ENCODE measurements at places on chromosomes 3 and 15. TPM values are rescaled to one million over a fixed set of nuclear protein-coding genes. Genes with fewer than 3 reads are reported as not detected.
A peak's percentile ranks its signal among the peaks of the same experiment; 100 is the strongest.

SENP7 gene
- total RNA-seq, result 28.7 TPM

FAM107A gene
- total RNA-seq, result 180 TPM

NECTIN3 gene
- 21.2 TPM for total RNA-seq

GRCh38 chr3:45185052-45185451, 38.9 kb upstream of the CDCP1 start:
- no peaks in the 10 kb centered on the region for H3K4me1 ChIP-seq
- DNase-seq, result no peak
- H3K27ac ChIP-seq, result no peak overlapping the region
- H3K27me3 ChIP-seq, result no peaks in the 10 kb centered on the region
- H3K36me3 ChIP-seq, result no peaks in the 10 kb centered on the region
- no peak overlapping the region for H3K4me3 ChIP-seq

- peaks cover 1% of the 10 kb centered on the region for H3K36me3 ChIP-seq
- DNase-seq, result no peak
- no peak overlapping the region for H3K27ac ChIP-seq
- no peak overlapping the region for H3K4me3 ChIP-seq
- no peaks in the 10 kb centered on the region for H3K4me1 ChIP-seq
These were observed 7.3 kb downstream of the AMIGO3 start for GRCh38 chr3:49712166-49712565.

- no peaks in the 10 kb centered on the region for H3K27me3 ChIP-seq
- no peak overlapping the region for H3K27ac ChIP-seq
- H3K4me1 ChIP-seq, result no peaks in the 10 kb centered on the region
- H3K36me3 ChIP-seq, result no peaks in the 10 kb centered on the region
- peak; percentile 15 for DNase-seq
These were observed 233.2 kb downstream of the OCA2 start for GRCh38 chr15:27865926-27866325.

DNA sequence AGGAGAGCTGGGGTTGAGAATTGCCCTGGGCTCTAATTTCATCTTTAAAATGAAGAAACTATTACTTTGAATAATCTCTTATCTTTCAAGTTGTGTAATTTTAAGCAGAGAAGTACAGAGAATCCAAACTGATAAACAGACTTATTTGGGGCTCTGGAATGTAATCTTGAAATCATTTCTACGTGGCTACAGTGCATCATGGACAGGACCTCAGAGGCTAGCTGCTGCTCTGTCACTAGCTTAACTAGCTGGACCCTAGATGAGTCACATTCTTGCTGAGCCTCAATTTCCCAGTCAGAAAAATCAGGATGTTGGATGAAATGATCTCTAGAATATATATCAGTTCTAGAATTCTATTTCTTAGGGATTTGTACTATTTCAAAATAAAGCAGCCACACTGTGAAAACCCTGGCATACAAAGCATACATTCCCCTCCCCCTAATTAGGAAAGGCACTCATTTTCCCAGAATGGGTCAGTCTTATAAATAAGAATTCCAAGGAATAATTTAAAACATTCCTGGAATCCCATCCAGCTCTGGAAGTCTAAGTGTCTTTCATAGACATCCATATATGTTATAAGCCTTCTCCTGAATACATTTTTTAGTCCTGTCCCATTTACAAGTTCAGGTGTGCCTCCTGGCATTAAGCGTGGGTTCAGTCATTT, 47.2 kb downstream of the RASGRP1 start:
- H3K36me3 ChIP-seq, result no peaks in the 10 kb centered on the region
- H3K4me1 ChIP-seq, result no peaks in the 10 kb centered on the region
- H3K27ac ChIP-seq, result no peak overlapping the region
- no peak overlapping the region for H3K4me3 ChIP-seq
- H3K27me3 ChIP-seq, result no peaks in the 10 kb centered on the region

GPR62 gene
- total RNA-seq, result 0.09 TPM

GRCh38 chr3:165217739-165218138, 21.6 kb upstream of the SLITRK3 start:
- H3K27ac ChIP-seq, result no peak overlapping the region
- no peaks in the 10 kb centered on the region for H3K4me1 ChIP-seq
- DNase-seq, result no peak
- no peak overlapping the region for H3K4me3 ChIP-seq
- no peaks in the 10 kb centered on the region for H3K27me3 ChIP-seq

- no peak overlapping the region for H3K4me3 ChIP-seq
- DNase-seq, result no peak
- no peak overlapping the region for H3K27ac ChIP-seq
- H3K36me3 ChIP-seq, result no peaks in the 10 kb centered on the region
- H3K4me1 ChIP-seq, result no peaks in the 10 kb centered on the region
- no peaks in the 10 kb centered on the region for H3K27me3 ChIP-seq
These were observed 197.4 kb downstream of the KLHL25 start for GRCh38 chr15:85597155-85597815.

DNA sequence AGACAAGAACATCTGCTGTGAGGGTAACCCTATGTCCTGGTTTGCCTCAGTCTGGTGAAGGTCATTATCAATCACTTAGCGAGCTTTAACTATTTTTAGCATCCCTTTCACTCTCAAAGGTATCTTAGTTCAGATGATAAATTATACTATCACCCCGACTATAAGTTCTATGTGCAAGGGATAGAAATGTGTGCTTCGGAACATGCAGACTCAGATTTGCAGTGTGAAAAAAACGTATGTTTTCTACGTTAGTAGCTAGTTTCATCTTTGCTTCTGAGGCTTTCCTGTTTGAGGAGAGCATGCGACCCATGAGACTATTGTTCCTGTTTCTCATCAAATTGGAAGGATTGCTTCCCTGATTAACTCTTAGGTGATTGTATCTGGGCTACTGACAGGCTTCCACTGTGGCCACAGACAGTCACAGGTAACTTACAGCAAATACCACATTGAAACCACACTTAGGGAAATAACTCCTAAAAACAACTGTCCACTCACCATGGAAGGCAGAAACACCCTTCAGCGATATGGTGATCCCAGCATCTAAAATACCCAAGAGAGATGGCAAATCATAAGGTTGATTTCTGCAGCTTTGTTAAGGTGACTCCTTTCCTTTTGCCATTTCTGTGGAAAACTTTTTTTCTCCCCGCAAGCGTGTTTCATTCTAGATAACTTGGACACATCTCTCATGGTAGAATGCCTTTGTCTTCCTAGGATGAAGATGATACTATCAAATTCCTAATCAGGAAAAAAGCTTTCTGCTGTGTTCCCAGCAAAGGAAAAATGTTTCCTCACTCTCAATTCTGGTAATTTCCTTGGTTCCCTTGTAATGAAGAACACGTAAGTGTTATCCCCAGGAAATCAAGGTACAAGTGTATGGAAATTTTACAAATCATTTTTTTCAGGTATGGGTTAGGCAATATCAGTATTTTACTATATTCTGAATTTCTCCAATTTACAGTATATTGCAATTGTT, 5.2 kb downstream of the GCSAM start:
- H3K36me3 ChIP-seq, result no peaks in the 10 kb centered on the region
- no peak overlapping the region for H3K4me3 ChIP-seq
- H3K27ac ChIP-seq, result no peak overlapping the region
- no peak for DNase-seq

DNA sequence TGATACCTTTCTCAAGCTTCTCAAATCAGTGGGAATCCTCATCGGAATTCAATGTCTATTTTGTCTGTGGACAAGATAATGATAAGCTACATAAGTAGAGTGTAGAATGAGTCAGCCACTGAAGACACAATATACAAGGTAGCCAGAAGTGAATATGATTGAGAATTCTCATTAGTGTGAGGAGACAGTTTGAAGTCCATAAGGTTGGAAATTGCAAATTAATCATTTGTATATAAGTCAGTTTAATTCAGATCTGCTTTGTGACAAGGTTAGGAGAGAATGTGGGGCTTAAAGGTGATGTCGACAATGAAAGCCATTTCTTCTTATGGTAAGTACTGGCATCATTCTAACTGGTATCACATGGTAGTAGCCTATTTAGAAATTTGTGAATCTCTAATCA, 4.2 kb downstream of the ARPP21 start:
- peaks cover 3% of the 10 kb centered on the region for H3K4me1 ChIP-seq
- H3K27ac ChIP-seq, result no peak overlapping the region
- no peaks in the 10 kb centered on the region for H3K36me3 ChIP-seq
- no peak overlapping the region for H3K4me3 ChIP-seq

DNA sequence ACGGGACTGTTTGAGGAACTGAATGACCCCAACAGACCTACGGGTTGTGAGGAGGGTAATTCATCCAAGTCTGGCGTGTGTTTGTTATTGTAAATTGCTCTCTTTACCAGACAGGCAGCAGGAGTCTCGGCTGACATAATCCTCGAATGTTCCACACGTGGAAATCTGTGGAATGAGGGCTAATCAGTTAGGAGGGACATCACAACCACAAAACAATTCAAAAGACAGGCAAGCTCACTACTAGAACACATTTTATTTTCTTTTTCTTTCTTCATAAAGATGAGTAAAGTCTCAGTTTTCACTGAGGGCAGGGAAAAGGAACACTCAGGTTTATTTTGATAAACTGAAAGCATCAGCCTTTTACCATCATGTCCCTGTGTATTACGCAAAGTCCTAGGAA, 53.8 kb downstream of the GRK7 start:
- H3K4me3 ChIP-seq, result no peak overlapping the region
- no peak overlapping the region for H3K27ac ChIP-seq
- no peak for DNase-seq
- H3K36me3 ChIP-seq, result no peaks in the 10 kb centered on the region
- H3K27me3 ChIP-seq, result no peaks in the 10 kb centered on the region

SUSD5 gene
- 13.8 TPM for total RNA-seq

GRCh38 chr3:178195824-178196223, 340.4 kb upstream of the KCNMB2 start:
- no peaks in the 10 kb centered on the region for H3K27me3 ChIP-seq
- H3K4me3 ChIP-seq, result no peak overlapping the region
- H3K36me3 ChIP-seq, result no peaks in the 10 kb centered on the region
- DNase-seq, result no peak
- no peaks in the 10 kb centered on the region for H3K4me1 ChIP-seq

DNA sequence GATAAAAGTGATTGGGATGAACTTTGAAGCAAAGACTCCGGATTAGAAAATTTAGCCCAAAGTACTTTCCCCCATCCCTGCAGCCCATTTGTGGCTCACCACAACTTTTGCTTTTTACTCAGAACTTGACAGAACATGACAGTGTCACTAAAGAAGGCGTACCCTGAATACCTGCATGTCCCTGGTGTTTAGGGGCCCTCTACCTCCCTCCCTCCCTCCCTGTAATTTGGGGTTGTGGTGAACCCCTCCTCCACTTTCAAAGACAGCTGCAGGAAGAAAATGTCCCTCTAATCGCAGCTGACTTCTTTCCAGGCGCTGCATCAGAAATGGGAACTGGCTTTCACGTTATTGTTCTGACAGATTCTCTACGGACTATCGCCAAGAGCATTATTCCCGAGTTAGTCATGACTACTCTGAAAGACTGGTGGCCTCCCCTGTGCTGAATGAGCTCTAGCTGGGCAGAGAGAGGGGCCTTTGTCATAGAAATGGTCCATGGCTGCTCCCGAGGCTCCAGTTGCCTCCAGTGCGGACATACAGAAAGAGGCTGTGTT, 93.2 kb upstream of the ARHGEF3 start:
- no peaks in the 10 kb centered on the region for H3K36me3 ChIP-seq
- no peaks in the 10 kb centered on the region for H3K4me1 ChIP-seq
- H3K4me3 ChIP-seq, result no peak overlapping the region
- H3K27ac ChIP-seq, result no peak overlapping the region
- no peak for DNase-seq
- no peaks in the 10 kb centered on the region for H3K27me3 ChIP-seq

GRCh38 chr3:6542795-6543194, 318.1 kb upstream of the GRM7 start:
- H3K4me3 ChIP-seq, result no peak overlapping the region
- H3K27me3 ChIP-seq, result no peaks in the 10 kb centered on the region
- H3K36me3 ChIP-seq, result no peaks in the 10 kb centered on the region
- H3K4me1 ChIP-seq, result no peaks in the 10 kb centered on the region

- no peak overlapping the region for H3K27ac ChIP-seq
- H3K36me3 ChIP-seq, result no peaks in the 10 kb centered on the region
- H3K4me3 ChIP-seq, result no peak overlapping the region
- no peaks in the 10 kb centered on the region for H3K27me3 ChIP-seq
These were observed 62.9 kb upstream of the LRRFIP2 start for GRCh38 chr3:37237252-37237651.

CYP8B1 gene
- total RNA-seq, result 10.4 TPM
